ENCODE measurements at places on chromosomes 2 and 18. TPM values are rescaled to one million over a fixed set of nuclear protein-coding genes. Genes with fewer than 3 reads are reported as not detected.

IKZF2 gene
- polyA plus RNA-seq, result 9.4 TPM

OXER1 gene
- polyA plus RNA-seq, result 12.0 TPM

NXPH2 gene
- polyA plus RNA-seq, result 5.6 TPM

B4GALT6 gene
- 20.7 TPM for polyA plus RNA-seq

STARD6 gene
- not detected for polyA plus RNA-seq

TNFAIP6 gene
- polyA plus RNA-seq, result 1.4 TPM

RNU2-63P gene
- not detected for polyA plus RNA-seq

RBMS1 gene
- polyA plus RNA-seq, result 177 TPM

CTIF gene
- polyA plus RNA-seq, result 18.9 TPM

INPP5D gene
- 6.6 TPM for polyA plus RNA-seq

LINC00305 gene
- 3.6 TPM for polyA plus RNA-seq

CHRNG gene
- 1.5 TPM for polyA plus RNA-seq

DPP4 gene
- polyA plus RNA-seq, result 168 TPM

TUBB8B gene
- 0.96 TPM for polyA plus RNA-seq

PSMA8 gene
- not detected for polyA plus RNA-seq

EVA1A gene
- 12.9 TPM for polyA plus RNA-seq

ACKR3 gene
- polyA plus RNA-seq, result 53.2 TPM

GALR1 gene
- 0.15 TPM for polyA plus RNA-seq

CFAP221 gene
- polyA plus RNA-seq, result 38.8 TPM

STK36 gene
- polyA plus RNA-seq, result 115 TPM

GREB1L gene
- 4.0 TPM for polyA plus RNA-seq

MZT2A gene
- polyA plus RNA-seq, result 42.2 TPM

NOL4 gene
- 2.8 TPM for polyA plus RNA-seq

MEMO1 gene
- polyA plus RNA-seq, result 36.1 TPM

DRC1 gene
- 3.4 TPM for polyA plus RNA-seq

LAMA1 gene
- 95.7 TPM for polyA plus RNA-seq

CLEC4F gene
- 0.12 TPM for polyA plus RNA-seq

ERBB4 gene
- polyA plus RNA-seq, result 58.8 TPM

WDR12 gene
- 146 TPM for polyA plus RNA-seq

SPATA3 gene
- not detected for polyA plus RNA-seq

STAT4 gene
- polyA plus RNA-seq, result 11.4 TPM

NEB gene
- 30.6 TPM for polyA plus RNA-seq

OTX1 gene
- polyA plus RNA-seq, result not detected

FSHR gene
- polyA plus RNA-seq, result not detected
